ENCODE measurements at places on chromosomes 7 and 10.
A peak's percentile ranks its signal among the peaks of the same experiment; 100 is the strongest.

- DNase-seq: peak; percentile 74
Measured at GRCh38 chr10:74598891-74599566, 227.4 kb upstream of the KAT6B start.

GRCh38 chr7:150621376-150621775 is 10.8 kb downstream of the GIMAP6 start:
- DNase-seq: no peak

- DNase-seq: no peak
Measured at GRCh38 chr7:136594739-136595144, 273.7 kb upstream of the CHRM2 start.

DNA sequence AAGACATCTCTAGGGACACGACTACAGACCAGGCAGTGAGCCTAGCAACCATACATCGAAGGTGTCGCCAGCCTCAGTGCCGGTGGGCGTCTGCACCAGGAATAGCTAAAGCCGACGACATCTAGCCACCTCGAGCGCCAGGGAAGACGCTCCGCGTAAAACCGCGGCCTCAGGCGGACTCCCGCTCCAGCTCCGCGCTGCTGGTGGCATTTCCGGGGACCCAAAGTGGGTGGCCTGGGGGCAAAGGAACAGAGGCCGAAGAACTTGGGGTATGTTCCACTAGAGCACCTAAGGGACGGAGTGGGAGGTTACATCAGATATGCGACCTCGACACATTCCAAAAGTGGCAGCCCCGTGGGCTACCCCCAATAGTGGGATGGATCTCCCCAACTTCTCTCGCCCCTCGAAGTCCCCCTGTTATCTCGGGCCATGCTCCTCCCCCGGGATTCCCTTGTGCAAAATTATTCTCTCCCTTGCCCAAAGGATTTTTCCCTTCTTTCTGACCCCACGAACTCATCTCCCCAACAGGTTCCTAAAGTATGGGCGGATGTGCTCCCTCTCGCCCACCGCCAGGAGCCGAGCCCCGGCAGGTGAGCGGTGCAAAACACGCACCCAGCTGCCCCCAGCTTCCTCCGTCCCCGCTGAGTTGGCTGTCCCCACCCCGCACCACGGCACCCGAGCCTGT is 1.2 kb downstream of the KCNMA1 start:
- DNase-seq: no peak

DNA sequence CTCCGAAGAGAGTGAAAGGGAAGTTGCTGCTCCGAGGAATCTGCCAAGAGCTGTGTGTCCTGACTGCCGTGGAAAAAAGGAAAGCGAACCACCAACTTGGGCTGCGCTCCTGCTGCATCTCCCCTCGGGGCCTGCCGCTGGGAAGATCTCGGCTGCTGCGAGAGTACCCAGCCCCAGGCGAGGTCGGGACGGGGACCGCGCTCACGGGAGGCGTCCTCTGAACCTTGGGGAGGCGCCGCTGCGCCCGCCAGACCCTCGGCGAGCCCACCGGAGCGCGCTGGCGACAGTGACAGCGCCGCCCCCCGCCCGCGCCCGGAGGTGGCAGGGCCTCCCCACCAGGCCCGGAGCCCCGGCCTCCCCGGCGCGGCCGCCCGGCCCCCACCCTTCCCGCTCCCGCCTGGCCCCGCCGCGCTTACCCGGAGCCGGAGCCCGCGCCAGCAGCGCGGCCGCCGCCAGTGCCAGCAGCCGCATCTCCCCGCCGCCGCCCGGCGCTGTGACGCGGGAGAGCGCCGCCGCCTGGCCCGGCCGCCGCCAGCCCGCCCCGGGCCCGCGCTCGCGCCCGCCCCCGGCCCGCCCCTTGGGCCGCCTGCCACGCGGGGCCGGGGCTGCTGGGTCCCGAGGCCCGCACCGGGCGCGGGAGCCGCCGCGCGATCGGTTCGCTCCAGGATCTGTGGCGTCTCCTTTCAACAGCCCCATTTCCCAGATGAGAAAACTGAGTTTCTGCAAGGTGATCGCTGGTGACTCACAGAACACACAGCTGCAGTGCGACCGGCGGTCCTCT is at the start of gene VSTM4:
Gene VSTM4 (minus strand): TSS at position 508 of the 781 bp plus-strand sequence. CDS start 37 bp downstream, at position 471.
- DNase-seq: peak; percentile 61

DNA sequence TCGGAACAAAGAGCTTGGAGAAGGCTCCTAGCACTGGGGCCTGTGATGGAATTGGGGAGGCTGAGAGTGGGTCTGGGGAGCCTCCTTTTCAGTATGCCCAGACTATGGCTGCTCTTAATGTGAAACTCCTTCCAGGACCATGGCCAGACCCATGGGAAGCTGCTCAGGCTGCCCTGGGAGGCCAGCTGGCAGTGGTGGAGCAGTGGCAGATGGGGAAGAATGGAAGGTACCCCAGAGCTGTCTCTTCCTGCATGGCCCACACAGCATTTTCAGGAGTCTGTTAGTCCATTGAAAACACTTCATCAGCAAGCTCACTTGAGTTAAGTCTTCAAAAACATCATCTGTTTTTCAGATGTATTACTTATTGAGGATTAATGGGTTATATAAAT is 18.5 kb downstream of the NACAD start:
- DNase-seq: no peak

GRCh38 chr10:72310636-72311035 is 36.9 kb downstream of the DDIT4 start:
- no peak for DNase-seq

DNA sequence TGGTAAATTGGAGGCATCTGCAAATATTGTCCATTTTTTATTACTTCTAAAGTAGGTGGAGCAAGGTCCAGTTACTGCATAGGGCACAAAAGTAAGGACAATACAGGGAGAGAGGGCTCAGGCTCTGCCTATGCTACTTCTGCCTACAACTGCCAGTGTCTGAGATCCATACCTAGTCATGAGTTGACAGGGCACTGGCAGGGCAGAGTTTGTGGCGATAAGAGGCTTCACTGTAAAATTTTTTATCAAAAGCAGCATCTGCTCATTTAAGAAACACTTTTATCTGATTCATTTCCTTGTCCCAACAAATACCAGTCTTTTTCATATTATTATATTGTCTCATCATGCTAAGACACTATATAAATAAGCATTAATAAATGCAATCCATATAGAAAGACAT is 178.0 kb downstream of the LRRN3 start:
- no peak for DNase-seq

- no peak for DNase-seq
Measured at GRCh38 chr10:108561649-108562048, 1361.7 kb downstream of the XPNPEP1 start.

DNA sequence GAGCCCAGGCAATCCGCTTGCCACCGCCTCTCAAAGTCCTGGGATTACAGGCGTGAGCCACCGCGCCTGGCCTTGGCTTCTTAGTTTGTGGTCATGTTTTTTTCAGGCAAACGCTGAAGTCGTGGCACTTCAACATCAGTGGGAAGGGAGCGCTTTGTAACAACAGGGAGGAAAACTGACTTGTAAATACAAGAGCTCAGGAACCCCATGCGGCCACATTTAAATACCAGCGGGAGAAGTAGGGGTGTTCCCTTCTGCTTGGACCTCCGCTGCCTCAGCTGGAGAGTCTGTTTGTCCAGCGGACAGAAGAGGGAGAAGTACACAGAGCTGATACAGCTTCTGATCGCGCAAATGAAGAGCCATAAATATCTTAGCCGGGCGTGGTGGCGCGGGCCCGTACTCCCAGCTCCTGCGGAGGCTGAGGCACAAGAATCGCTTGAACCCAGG is 108.7 kb upstream of the KMT2C start:
- no peak for DNase-seq

GRCh38 chr7:154743206-154743605 is 259.7 kb downstream of the PAXIP1 start:
- DNase-seq: no peak

Data from RPMI8226 (cell line).